ENCODE measurements at places on chromosomes 13 and 19. TPM values are rescaled to one million over a fixed set of nuclear protein-coding genes. Genes with fewer than 3 reads are reported as not detected.

DNA sequence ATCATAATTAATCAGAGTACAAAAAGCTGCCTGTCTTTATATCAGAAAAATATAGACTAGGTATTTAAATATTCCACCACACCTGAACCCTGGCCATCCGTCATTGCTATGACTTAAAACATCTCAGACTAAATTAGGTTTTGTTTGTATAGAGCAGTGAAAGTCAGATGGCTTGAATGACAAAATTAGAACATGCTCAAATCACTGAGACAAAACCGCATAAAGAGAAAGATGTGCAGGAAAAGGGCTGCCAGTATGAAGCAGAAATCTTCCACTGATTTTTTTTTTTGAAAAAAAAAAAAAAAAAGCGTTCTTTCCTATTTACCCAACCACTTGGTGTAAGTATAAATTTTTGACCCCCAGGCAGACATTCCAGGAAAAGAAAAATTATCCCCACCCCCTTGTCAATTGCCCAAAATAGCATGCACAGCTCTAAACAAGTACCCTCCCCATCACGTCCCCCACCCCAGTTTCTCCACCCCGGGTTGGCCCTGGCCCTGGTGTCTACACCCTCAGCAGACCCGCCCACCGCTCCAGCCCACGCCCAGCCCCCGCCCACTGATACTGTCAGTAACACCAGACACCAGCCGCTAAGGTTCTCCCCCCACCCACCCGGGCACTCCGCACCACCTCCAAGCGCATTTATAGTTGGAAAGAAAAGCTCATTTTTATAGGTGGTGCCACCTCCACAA, 118.6 kb downstream of the URI1 start:
- no peak for DNase-seq

DNA sequence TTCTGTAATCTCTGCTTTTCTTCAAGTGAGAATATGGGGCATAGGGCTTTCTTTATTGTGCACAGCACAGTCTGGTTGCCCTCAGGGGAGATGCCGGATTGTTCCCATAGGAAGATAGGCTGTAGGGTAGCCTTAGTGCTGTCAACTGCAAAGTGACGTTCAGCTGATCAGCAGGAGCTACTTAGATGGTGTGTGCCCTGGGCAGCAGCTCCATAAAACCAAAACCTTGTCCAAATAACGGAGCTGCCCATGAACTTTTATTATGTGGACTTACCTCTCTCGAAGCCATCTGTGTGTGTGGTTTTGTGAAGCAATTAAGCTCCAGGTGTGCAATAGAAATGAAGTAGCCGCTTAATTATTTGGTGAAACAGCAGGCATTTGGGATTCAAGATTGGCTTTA, 120.0 kb upstream of the RNF113B start:
- no peak for DNase-seq

GRCh38 chr13:40781717-40782116, 7.7 kb upstream of the SLC25A15 start:
- DNase-seq, result no peak

GRCh38 chr13:109394311-109394988, 391.9 kb downstream of the IRS2 start:
- no peak for DNase-seq

DNA sequence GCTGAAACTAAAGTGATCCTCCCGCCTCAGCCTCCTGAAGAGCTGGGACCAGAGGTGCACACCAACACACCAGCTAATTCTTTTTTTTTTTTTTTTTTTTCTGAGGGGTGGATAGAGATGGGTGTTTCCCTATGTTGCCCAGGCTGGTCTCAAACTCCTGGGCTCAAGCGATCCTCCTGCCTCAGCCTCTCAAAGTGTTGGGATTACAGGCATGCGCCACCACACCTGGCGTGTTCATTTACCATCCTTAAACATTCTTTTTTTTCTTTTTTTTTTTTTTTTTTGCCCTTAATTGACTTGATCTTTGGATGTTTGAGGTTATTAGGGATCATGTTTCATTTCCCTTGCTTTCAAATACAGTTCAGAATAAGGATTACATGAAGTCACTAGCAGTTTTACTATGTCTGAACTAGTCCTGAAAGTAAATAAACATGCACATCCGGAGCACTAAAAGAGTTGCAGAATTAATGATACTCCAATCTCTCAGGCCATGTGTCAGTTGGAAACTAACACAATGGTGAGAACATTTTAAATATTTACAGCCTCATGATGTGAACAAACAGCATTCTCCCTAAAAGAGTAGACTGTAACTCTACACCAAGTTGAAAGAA, 10.2 kb downstream of the UTP14C start:
- no peak for DNase-seq

GRCh38 chr13:97142452-97142851, 79.7 kb upstream of the MBNL2 start:
- DNase-seq, result no peak

Gene GDF15
- 193 TPM for total RNA-seq
